ENCODE measurements at places on chromosomes 1 and 21.

- no peak for DNase-seq
Observed at GRCh38 chr1:247113094-247113497, 8.9 kb upstream of the ZNF669 start.

DNA sequence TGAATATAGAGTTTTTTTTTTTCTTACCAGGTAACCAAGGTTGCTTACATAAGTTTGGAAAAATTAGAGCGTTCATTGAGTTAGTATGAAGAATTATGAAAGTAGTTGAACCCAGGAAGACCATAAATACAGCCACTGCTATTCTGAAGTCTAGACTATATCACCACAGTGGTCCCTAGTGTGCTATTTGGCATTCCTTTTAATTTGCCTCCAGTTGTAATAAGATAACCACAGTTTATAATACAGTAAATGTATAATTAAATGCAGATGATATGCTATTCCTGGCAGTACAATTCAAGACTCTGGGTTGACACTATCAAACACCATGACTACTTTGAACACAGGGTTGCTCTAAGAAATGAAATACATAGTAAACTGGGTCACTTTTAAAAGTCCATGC is 270.5 kb downstream of the BRINP2 start:
- DNase-seq: no peak

DNA sequence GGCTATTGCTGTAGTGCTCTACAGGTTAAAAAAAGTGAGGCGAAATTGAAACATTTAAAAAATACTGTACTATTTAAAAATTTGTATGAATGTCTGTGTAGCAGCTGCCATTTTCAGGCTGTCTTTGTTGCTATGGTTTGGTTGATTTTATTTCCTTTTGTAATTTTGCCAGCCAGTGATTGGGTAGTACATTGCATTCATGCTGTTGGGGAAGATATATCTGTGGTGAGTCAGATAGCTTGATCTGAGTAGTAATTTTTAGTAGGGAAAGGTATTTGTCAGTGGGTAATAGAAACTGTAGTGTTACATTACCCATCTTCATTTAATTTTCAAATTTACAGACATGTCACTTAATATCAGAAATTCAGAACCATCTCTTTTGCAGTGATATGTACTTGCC is 15.0 kb downstream of the NFIA start:
- no peak for DNase-seq

- DNase-seq: no peak
Observed at GRCh38 chr1:99869304-99869703, 19.1 kb downstream of the AGL start.

GRCh38 chr1:107912656-107913055 is 52.3 kb downstream of the VAV3 start:
- DNase-seq: no peak

DNA sequence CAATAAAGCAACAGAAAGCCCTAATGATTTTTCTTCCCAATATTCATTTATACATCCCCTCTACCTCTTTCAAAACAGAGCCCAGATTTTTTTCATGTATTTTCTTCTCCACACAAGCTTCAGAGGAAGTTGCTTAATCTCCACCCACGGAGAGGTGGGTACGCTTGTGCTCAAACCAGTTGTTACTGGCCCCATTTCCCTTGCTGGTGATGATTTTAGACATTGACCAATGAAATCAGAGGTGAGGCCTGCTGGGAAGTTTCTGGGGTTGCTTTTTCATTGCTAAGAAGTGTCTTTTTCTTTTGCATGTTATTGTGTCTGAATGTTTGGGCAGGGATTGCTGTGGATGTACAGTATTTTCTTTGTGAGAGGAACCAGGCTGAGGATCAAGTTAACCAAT is 448.1 kb upstream of the B3GALT2 start:
- peak; percentile 0 for DNase-seq

- DNase-seq: no peak
Observed at GRCh38 chr1:23159963-23160877, 8.4 kb downstream of the LUZP1 start.

- DNase-seq: no peak
Observed at GRCh38 chr1:172790245-172790644, 131.3 kb downstream of the FASLG start.

DNA sequence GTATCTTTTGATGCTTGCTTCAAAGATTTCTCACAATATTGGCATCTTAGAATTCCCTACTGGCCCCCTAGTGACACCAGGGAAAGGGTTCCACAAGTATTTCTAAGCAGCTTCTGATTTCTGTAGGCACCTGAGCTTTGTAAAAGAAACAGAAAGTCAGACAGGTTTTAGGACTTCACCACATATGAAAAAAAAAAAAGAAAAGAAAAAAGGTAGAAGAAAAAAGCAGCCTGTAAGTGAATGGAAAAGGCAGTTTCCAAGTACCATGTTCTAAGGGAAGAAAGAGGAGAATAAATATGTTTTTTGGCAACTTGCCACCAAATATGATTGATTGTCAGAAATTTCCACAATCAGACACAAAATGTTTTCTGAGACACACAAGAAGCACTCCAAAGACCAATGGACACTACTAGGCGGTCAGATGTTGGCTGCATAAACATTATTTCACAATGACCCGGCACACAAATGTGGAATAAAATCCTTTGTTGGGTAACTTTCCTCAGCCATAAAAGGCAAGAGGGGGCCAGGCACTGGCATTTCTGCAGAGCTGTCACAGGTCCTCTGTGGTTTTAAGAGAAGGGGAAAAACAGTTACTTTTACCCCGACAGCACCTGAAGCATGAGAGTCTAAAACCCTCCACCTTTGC is 12.7 kb upstream of the CPLANE2 start:
- DNase-seq: no peak

- DNase-seq: peak; percentile 20
Observed at GRCh38 chr1:26471498-26472319, 531 bp upstream of the HMGN2 start.

- DNase-seq: no peak
Observed at GRCh38 chr1:243413431-243414151, 157.8 kb downstream of the SDCCAG8 start.

GRCh38 chr1:155080312-155081228 is 1.9 kb downstream of the EFNA3 start:
- DNase-seq: no peak

GRCh38 chr1:183590244-183591191 is at the start of gene NCF2:
Gene NCF2 (minus strand): TSS chr1:183590459. CDS start chr1:183590329, 130 bp downstream.
- no peak for DNase-seq

DNA sequence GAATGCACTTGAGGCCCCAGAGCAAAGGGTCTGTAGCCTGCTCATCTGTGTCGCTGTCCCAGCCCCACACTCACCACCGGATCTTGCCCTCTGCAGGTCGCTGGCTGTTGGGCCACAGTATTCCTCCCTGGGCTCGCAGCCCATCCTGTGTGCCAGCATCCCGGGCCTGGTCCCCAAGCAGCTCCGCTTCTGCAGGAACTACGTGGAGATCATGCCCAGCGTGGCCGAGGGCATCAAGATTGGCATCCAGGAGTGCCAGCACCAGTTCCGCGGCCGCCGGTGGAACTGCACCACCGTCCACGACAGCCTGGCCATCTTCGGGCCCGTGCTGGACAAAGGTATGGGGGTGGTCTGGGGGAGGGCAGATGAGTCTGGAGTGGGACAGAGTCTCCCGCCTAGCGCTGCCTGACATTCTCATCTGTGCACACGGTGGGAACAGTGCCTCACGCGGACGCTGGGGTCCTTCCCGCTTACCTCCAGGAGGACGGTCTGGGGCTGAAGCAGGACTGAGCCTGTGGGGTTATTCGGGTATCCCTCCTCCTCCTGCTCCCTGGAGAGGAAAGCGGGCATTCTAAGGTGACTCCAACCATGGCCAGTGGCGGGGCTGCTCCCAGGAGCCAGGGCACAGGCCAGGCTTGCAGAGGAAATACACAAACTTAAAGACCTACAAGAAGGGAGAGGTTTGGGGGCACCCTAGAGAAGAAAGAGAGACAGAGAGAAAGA is 15.9 kb downstream of the WNT3A start:
- no peak for DNase-seq

DNA sequence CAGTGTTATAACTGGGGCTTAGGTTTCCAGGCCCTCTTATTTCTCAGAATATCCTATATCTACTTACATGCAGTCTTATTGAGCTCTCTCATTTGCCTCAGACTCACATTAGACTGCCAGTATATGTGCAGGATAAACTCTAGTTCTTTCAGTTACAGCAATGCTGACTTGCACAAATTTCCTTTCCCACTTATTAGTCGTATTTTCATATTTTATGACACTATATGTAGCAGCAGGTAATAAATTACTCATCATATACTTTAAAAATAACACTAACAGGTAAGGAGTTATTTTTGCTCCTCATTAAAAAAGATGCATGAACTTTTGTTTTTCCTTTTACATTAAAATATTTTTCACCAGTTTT is 65.7 kb downstream of the GADD45A start:
- no peak for DNase-seq

GRCh38 chr1:243597383-243597782 is 252.7 kb downstream of the AKT3 start:
- no peak for DNase-seq

DNA sequence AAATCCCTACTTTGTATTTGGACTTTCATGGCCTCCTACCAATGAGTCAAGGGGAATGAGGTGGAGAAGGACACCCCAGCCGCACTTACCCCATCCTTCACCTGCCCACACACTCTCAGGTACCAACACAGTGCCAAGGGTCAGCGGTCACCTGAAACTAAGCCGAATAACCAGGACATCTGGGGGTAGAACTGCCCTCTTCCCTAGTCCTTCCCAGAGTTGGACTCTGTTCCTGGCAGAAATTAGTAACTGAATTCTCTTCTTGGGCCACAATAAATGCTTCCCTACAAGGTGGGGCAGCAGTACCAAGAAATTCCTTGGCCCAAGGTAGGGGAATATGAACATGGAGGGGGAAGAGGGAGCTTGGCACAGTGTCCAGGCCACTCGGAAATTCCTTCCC is 7.3 kb downstream of the SLC45A3 start:
- no peak for DNase-seq

- DNase-seq: no peak
Observed at GRCh38 chr1:67053535-67053784, 488 bp downstream of the SLC35D1 start.

- no peak for DNase-seq
Observed at GRCh38 chr1:183622884-183623785, 12.4 kb downstream of the ARPC5 start.

- no peak for DNase-seq
Observed at GRCh38 chr21:17805966-17806365, 13.2 kb downstream of the C21orf91 start.

GRCh38 chr1:16978567-16979474 is 1.6 kb downstream of the MFAP2 start:
- DNase-seq: no peak

GRCh38 chr1:101509370-101509769 is 272.6 kb downstream of the S1PR1 start:
- no peak for DNase-seq

DNA sequence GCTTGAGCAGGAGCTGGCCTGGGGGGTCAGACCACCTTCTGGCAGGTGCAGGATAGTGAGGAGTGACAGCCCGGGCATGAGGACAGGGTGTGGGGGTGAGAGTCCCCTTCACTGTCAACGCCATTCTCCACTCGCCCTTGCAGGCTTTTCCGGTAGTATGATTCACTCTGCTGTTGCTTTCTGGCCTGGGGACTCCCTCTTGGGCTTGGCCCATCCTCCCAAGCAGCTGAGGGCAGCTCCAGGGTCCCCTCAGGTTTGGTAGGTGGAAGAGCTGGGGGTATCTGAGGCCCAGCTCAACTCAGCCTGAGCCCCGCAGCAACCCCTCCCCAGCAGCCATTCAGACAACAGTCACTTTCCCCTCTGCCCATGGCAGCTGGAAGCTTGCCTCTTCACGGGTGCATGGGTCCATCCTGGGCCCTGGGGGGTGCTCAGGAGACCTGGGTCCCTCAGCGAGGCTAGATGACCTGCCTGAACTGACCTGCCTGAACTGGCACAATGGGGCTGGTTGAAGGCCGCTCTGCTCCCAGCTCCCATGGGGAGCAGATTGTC is 1.3 kb downstream of the CLDN19 start:
- no peak for DNase-seq

DNA sequence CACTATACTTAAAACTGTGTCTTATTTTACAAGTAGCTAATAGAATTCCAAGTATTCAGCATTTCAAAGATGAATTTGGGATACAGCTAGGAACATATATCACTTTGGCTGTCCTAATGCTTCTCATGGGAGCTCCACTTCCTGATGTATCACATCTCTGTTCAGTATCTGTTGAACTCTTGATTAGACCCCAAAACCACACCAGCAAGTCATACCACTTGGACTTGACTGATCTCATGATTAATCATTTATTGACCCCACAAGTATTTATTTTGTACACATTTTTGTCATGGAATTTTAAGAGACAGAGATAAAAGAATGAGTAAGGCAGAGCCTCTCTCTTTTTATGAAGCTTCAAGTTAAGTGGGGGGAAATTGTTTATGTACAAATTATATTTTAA is 30.0 kb downstream of the TMPRSS15 start:
- no peak for DNase-seq

GRCh38 chr1:2526824-2527555 is 594 bp upstream of the PANK4 start:
- DNase-seq: peak; percentile 40

DNA sequence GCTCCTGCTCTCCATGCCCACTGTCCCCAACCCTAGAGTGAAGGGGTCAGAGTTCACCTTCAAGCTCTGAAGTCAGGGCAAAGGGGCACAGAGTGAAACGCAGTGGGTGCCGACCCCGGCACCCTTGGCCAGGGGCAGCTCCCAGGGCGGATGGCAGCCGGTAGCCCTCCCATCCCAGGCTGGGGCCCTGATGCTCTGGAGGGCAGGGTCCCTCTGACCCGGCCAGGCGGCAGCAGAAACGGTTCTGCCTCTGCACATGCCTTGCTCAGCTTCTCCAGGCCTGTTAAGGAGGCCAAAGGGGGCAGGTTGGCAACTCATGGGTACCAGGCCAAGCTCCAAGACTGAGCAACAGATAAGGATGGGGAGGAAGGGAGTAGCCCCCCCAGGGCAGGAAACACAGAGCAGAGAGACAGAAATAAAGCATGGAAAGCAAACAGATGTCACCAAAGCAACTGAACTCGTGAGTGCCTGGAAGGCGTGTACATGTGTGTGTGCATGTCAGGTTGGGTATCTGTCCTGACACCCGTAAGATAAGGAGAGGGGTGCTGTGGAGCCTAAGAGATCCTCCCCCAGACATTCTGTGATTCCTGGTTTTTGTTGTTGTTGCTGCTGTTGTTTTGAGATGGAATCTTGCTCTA is 112.3 kb upstream of the IFFO2 start:
- DNase-seq: no peak

All from stimulated activated CD8-positive, alpha-beta memory T cell treated with anti-CD3 and anti-CD28 coated beads, Interleukin-12 subunit alpha, Interleukin-12 subunit beta, amount 100 ng/mL, for 4 hours (primary cell).